Stimulated activated CD8-positive, alpha-beta memory T cell treated with anti-CD3 and anti-CD28 coated beads, Interleukin-4, amount 100 ng/mL, for 4 hours (primary cell): ENCODE measurements at places on chromosomes 1 and 21.

DNA sequence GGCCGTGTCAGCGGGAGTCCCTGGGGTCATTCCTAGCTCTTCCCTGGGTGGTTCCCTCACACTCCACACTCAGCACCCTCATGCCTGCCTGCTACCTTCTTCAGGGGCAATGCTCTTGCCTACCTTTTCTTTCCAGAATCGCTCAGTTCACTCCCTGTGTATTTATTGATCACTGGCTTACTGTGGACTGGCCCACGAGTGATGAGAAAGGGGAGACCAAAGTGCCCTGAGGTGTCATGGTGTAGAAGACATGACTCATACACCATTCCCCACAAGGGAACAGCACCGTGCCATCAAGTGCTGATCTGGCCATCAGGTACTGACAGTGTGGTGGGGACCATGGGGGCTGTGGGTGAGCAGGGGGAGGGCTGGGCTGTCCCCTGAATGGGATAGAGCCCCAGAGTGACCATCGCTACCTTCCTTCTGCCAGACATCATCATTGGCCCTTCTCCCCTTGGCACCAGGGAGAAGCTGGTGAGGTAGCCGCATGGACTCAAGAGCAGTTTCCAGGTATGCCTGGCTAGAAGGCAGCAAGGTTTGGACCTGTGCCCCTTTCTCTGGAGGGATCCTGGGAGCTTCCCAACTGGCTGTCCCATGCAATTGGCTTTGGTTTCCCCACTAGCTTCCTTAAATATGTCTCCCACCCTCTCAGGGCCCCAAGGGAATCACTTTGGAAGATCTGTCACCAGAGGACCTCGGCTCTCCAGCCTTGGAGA lies 17.2 kb upstream of the LRRN2 start:
- DNase-seq, result no peak

- DNase-seq, result no peak
Observed at GRCh38 chr21:38927776-38928175, 122.0 kb downstream of the ETS2 start.

DNA sequence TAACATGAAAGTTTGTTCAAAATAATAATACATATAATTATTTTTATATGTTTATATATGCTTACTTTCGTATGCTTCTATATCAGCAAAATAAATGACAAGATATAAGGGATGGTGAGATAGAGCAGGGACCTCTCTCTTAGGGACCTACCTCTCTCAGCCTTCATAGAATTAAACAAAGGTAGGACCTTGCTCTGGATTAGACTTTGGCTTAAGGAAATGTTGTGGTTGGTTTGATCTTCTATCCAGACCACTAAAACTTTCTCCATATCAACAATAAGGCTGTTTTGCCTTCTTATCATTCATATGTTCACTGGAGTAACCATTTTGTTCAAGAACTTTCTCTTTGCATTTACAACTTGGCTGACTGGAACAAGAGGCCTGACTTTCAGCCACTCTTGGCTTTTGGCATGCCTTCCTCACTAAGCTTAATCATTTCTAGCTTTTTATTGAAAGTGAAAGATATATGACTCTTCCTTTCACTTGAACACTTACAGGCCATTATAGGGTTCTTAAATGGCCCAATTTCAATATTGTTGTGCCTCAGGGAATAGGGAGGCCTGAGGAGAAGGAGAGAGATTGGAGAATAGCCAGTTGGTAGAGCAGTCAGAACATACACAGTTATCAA lies 14.4 kb downstream of the FRRS1 start:
- no peak for DNase-seq

DNA sequence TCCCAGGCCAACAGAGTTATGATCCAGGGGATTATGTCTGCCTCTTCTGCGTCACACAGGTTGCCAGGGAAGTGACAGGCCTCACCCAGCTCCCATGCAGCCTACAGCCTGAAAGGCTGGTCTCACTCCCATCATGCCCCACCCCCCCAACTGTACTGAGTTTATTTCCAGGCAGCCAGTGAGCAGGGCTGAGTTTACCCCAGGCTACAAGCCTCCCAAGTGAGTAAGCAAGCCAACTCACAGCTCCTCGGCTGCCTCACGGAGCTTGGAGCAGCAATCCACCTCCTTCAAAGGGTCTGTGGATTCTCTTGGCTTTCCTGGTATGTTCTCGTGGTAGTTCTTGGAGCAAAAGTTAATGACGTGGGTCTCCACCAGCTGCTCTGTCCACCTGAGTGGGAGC lies 1147.6 kb upstream of the ADGRL4 start:
- DNase-seq, result no peak
